ENCODE measurements at places on chromosomes 5 and 9.

GRCh38 chr9:130197888-130198287 lies 25.7 kb downstream of the NCS1 start:
- no peak for DNase-seq

GRCh38 chr9:133050142-133050541 lies 11.6 kb upstream of the CEL start:
- DNase-seq = no peak

GRCh38 chr9:97140566-97140965 lies 101.6 kb upstream of the CTSV start:
- no peak for DNase-seq

DNA sequence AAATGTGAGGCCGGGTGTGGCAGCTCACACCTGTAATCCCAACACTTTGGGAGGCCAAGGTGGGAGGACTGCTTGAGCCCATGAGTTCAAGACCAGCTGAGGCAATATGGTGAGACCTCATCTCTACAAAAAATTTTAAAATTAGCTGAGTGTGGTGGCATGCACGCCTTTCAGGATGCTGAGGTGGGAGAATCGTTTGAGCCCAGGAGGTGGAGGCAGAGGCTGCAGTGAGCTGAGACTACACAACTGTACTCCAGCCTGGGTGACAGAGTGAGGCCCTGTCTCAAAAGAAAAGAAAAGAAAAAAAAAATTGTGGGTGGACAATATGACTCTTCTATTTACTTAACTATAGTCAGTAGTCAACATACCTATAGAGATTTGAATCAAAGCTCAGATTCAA lies 4.8 kb downstream of the CHD1 start:
- DNase-seq = no peak

GRCh38 chr5:135921388-135921787 lies 25.7 kb upstream of the IL9 start:
- no peak for DNase-seq

DNA sequence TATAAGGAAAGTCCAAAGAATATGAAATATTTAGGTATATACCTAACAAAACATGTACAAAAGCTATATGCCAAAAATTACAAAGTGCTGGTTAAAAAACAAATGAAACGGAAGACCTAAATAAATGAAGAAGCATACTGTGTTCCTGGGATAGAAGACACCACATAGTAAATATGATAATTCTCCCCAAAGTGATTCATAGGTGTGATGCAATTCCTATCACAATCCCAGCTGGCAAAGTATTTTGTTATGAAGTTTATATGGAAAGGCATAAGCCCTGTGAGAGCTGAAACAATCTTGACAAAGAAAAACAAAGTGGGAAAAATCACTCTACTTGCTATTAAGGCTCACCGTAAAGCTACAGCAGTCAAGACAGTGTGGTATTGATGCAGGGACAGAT lies 2.6 kb upstream of the SMIM23 start:
- no peak for DNase-seq

DNA sequence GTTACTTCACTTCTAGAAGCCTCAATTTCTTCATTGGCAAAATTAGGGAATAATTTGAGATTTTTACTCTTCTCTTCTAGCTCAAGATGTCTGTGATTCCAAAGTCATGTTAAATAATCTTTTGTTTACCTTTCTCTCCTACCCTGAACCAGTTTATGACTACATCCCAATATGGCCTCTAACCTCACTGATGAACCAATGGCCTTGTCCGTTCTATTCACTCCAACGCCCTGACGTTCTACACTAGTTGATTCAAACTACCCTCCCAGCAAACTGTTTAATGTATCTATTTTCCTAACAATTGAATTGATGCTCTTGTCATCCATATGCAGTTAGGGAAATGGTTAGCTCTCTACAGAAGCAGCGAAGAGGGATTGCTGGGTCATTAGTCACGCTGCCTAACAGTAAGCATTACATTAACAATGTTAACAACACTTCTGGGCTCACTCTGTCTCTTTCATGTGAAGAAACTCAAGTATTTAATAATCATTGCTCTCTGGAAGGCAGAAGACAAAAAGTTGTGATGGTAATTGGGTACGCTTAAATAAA lies 38.0 kb downstream of the RAPGEF1 start:
- no peak for DNase-seq

GRCh38 chr5:53936481-53937352 lies 373.7 kb downstream of the ARL15 start:
- DNase-seq = no peak

GRCh38 chr9:86464242-86464641 lies 110.0 kb upstream of the TUT7 start:
- no peak for DNase-seq

DNA sequence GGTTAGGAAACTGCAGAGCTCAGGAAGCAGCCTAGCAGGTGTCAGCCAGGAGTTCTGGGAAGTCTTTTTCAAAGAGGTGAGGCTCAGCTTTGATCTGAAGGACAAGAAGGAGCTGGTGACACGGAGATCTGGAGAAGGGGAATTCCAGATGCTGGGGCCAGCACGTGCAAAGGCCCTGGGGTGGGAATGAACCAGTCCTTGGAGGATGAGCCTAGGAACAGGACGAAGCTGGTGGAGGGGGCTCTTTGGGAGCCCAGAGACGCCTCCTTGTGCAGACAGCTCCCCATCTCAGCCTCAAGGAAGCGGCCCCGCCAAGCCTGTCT lies 15.2 kb upstream of the RNU6ATAC start:
- no peak for DNase-seq

- DNase-seq = no peak
Observed at GRCh38 chr5:107289030-107289714, 381.6 kb downstream of the EFNA5 start.

- DNase-seq = no peak
Observed at GRCh38 chr5:143349177-143349576, 54.3 kb downstream of the NR3C1 start.

GRCh38 chr9:2602704-2603116 lies 18.9 kb upstream of the VLDLR start:
- no peak for DNase-seq
